Forelimb muscle (tissue), 1 donor: ENCODE measurements at places on chromosomes 11 and 22. TPM values are rescaled to one million over a fixed set of nuclear protein-coding genes. Genes with fewer than 3 reads are reported as not detected.

The CDCA5 gene
- 8.1 TPM for polyA plus RNA-seq

The TMPRSS4 gene
- 0.10 TPM for polyA plus RNA-seq

The MS4A15 gene
- not detected for polyA plus RNA-seq

The CPT1A gene
- 9.7 TPM for polyA plus RNA-seq

The TOP3B gene
- polyA plus RNA-seq: 18.3 TPM

The SEPTIN3 gene
- 0.75 TPM for polyA plus RNA-seq

The OR8A1 gene
- 0.25 TPM for polyA plus RNA-seq

The OR51B5 gene
- 0.15 TPM for polyA plus RNA-seq

The APOL1 gene
- 4.3 TPM for polyA plus RNA-seq

The SPATA19 gene
- not detected for polyA plus RNA-seq

The LRRC56 gene
- 7.3 TPM for polyA plus RNA-seq

The ARHGAP1 gene
- 33.8 TPM for polyA plus RNA-seq

The PKP3 gene
- 0.16 TPM for polyA plus RNA-seq

The GNG3 gene
- polyA plus RNA-seq: 0.68 TPM

The ABCG4 gene
- 0.14 TPM for polyA plus RNA-seq

The SLC22A9 gene
- polyA plus RNA-seq: not detected

The MYOD1 gene
- polyA plus RNA-seq: 71.6 TPM
